ENCODE measurements at places on chromosomes 7 and 10. TPM values are rescaled to one million over a fixed set of nuclear protein-coding genes. Genes with fewer than 3 reads are reported as not detected.

The DYDC2 gene
- not detected for total RNA-seq

The TAS2R4 gene
- total RNA-seq: 1.2 TPM

The PCLO gene
- total RNA-seq: 2.4 TPM

The MSMB gene
- total RNA-seq: not detected

The ZFAND2A gene
- 19.1 TPM for total RNA-seq

The CCDC3 gene
- 10.5 TPM for total RNA-seq

The FGFBP3 gene
- 1.2 TPM for total RNA-seq

The C10orf143 gene
- 0.66 TPM for total RNA-seq

The LRRC18 gene
- not detected for total RNA-seq

The RBP3 gene
- not detected for total RNA-seq

The PLEKHS1 gene
- not detected for total RNA-seq

The TCF7L2 gene
- total RNA-seq: 164 TPM

The CPXM2 gene
- total RNA-seq: 0.12 TPM

The TRIM73 gene
- total RNA-seq: 8.8 TPM

The MET gene
- total RNA-seq: 200 TPM

The ZEB1 gene
- total RNA-seq: 3.4 TPM

The TSPAN14 gene
- 86.8 TPM for total RNA-seq

The HECW1 gene
- 5.6 TPM for total RNA-seq

The PDE6C gene
- total RNA-seq: not detected

The CH25H gene
- not detected for total RNA-seq

The FKBP9 gene
- 85.6 TPM for total RNA-seq

The LBX1 gene
- total RNA-seq: not detected

The AKR1E2 gene
- total RNA-seq: 5.0 TPM

The ZNF487 gene
- total RNA-seq: 4.0 TPM

The SPDYE2B gene
- total RNA-seq: not detected

The PTF1A gene
- total RNA-seq: not detected

The HMX3 gene
- not detected for total RNA-seq

The ANKRD30A gene
- not detected for total RNA-seq

The GPC2 gene
- total RNA-seq: 17.9 TPM

The PDK4 gene
- 2.1 TPM for total RNA-seq

The FAM3C gene
- total RNA-seq: 322 TPM

The EEF1AKMT2 gene
- total RNA-seq: 39.6 TPM

The ZNF488 gene
- total RNA-seq: 3.9 TPM

The ADAM12 gene
- total RNA-seq: not detected

The SOSTDC1 gene
- total RNA-seq: 0.20 TPM

The UCMA gene
- total RNA-seq: not detected

The LRIT1 gene
- not detected for total RNA-seq

The WNT8B gene
- total RNA-seq: not detected

The PPP1R9A gene
- 13.5 TPM for total RNA-seq
